ENCODE measurements at places on chromosomes 4 and X.

DNA sequence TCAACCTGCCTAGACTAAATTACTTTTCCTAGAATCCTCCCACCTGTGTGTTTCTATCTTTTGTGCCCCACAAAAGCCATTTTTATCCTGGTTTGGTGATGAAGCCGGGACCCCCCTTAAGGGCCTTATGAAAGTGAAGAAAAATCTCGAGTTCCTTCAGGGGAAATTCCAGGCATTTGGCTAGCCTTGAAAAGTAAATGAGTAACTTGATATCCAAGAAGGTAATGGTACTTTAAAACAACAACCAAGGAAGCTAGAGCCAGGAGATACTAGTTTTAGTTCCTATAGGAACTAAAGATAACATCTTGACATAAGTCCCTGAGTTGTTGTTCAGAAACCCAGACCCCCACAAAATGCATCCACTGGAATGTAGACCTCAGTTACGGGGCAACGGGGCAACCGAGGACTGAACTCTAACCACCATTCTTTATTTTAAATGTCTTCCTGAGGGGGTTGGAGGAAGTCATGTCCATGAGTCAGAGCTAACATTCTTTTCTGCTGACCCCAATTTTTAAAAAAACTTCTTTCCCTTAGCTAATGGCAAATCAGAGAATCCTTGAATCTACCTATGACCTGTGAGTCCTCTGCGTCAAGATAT is 73.9 kb downstream of the VCX3A start:
- DNase-seq, result no peak

DNA sequence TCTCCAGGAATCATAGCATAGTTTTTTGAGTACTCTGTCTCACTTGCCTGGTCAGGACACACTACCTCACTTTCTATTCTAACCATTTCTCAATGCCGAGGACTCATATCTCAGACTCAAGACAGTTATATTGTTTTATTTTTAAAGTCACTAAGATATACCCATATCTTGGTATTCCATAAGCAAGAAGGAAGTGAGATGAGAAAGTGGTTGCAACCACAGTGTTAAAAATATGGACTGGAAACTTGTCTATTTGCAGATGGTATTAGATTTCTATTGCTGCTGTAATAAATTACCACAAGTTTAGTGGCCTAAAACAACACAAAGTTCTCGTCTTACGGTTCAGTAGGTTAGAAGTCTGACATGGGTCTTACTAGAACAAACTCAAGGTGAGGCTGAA is 344.8 kb upstream of the MAGEB2 start:
- no peak for DNase-seq

DNA sequence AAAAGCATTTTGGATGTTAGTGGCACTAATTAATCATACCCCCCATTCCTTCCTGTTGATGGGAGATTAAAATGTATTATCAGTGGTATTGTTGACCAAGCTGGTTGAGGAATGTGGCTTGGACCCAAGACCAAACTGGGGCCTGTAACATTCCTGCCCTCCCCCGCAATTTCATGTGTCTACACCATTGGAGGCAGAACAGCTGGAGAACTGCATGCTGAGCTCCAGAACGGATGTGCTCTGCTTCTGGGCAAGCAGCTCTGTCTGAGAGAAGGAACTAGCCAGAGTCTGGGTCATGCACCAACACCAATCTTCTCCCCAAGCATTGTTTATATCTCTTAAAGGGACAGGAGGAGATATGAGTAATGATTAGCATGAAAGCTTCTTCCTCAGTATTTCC is 185.5 kb downstream of the CEP135 start:
- no peak for DNase-seq

GRCh38 chrX:33725535-33726210 is 406.4 kb downstream of the FAM47A start:
- DNase-seq, result no peak

GRCh38 chr4:149056615-149057014 is 614.4 kb upstream of the NR3C2 start:
- no peak for DNase-seq

- no peak for DNase-seq
Measured at GRCh38 chr4:153622778-153623240, 61.3 kb upstream of the TLR2 start.

DNA sequence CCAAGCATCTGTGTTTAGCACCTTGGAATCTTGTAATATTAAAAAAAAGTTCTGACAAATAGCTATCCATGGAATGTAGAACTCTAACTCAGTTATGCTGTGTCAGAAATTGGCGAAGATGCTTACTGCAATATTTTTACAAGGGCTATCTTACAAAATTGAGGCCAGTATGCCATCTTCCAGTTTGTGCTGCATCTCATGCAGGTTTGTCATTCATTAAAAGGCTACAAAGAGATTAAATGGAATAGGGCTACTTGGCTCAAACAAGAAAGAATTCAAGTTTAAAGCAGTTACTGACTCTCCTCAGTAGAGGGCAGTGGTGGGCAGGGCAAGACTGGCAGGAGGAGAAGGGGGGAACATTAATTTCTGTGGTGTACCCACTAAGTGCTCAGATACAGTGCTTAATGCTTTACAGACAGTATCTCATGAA is 66.5 kb downstream of the SHROOM4 start:
- no peak for DNase-seq

GRCh38 chr4:37687681-37688080 is 1.5 kb upstream of the RELL1 start:
- peak; percentile 13 for DNase-seq

DNA sequence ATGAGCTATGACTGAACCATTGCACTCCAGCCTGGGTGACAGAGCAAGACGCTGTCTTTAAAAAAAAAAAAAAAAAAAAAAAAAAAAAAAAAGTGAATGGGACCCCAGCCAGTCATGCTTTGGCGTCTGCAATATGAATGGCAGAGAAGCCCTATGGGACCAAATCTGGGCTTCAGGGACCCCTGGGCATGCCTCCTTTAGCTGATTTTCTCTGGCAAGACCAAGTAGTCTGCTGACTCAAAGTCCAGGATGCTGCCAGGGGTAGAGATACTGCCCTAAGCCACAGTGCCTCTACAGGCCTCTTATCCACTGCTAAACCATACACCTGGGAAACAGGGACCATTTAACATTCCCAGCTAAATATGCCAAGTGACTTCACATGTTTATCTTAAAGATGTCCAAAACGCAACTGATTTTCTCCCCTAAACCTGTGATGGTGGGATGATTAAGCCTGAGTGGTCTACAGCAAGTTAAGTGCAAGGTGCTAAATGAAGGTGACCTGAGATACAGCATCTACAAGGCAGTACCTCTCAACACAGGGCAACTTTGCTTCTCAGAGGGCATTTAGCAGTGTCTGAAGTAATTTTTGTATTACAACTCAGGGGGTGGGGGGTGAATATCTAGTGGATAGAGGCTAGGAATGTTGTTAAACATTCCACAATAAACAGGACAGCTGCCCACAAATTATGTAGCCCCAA is 5.8 kb downstream of the RPS4X start:
- no peak for DNase-seq

DNA sequence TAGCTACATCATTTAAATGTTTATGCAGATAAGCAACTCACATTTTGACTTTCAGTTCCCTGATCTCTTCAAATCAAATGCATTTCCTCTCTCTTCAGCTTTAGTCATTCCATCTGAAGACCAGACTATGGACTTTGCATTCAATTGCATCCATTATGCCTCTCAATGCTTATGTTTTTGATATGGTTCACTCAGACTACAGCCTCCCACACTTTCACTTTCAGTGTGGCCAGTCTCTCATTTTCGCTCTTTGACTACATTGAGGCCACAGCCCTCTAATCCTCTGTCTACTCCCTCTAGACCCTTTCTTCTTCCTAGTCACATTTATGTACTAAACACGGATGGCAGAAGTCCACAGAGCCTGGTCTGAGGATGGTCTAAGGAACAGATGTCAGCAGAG is 24.5 kb upstream of the VEGFC start:
- no peak for DNase-seq

DNA sequence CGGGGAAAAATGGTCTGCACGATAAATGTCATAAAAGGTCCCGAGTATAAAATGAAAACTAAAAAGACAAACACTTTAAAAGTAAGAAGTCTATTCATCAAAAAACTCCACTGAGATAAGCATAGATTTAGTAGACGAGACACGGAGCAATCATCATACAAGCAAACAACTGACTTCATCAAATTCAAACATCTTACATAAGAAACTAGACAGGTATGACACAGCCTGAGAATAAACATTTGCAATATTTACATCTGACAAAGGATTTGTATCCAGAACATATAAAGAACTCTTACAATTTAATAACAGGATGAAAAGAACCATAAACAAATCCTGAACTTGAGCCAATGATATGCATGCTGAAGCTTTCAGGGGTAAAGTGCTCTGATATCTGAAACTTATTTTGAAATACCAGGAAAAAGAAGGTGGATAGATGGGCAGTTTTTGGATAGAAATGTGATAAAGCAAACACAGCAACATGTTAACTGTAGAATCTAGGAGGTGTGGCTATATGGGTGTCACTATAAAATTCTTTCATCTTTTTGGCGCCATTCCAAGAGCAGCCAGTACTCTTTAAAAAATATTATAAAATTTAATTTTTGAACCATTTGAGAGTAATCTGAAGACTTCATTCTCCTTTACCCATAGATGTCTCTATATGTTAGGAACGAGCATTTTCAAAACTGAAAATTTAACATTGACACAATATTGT is 12.0 kb downstream of the MPP1 start:
- DNase-seq, result no peak

DNA sequence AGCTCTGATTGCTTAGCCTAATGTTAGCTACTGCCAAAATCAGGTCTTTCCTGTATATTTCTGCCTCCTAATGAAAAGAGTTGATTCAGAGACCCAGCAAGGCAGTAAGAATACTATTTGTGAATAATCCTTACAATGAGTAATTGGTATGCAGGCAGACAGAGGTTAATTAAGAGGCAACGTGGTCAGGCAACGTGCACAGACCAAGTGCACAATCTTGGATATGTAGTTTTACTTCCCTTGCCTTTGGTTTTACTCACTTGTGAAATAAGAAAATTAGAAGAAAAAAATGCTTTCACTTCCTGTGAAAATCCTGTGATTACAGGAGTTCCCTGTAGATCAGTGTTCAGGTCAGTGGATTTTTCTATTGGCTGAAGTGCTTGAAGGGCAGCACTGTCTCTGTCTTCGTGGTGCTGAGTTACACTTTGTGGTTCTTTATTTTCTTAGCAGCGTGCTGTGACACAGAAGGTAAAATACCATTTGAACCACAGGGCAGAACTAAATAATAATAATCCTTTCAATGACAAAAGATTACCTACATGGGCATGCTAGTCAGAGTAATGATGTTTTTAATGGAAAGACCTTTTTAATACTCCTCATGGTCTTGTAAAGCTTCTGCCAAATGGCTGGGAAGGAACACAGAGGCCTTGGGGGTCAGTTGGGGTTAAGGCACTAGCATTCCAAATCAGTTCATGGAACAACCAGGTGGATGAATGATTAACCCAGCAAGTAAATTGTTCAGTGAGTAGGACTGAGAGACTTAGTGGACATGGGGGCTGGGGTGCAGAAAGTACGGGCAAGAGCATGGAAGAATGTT is 430.9 kb downstream of the MAPK10 start:
- no peak for DNase-seq

- no peak for DNase-seq
Measured at GRCh38 chr4:8672486-8672885, 79.9 kb downstream of the CPZ start.

DNA sequence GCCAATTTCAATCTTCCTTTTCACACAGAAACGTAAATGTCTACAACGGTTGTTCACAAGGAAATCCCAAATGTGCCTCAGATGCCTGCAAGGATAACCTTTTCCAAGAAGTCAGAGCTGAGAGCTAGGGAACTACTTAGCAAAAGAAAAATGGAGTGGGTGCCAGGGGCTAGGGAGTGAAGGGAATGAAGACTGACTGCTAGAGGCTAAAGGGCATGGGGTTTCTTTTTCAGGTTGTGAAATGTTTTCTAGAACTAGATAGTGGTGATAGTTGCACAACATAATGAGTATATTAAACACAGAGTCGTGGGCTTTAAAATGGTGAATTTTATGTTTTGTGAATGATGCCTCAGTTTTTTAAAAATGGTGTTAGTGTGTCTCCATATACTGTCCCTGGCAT is 53.4 kb downstream of the CD99L2 start:
- no peak for DNase-seq

- DNase-seq, result no peak
Measured at GRCh38 chr4:67634741-67635140, 66.2 kb downstream of the UBA6 start.

GRCh38 chr4:78939667-78940008 is 400 bp upstream of the PAQR3 start:
- no peak for DNase-seq

DNA sequence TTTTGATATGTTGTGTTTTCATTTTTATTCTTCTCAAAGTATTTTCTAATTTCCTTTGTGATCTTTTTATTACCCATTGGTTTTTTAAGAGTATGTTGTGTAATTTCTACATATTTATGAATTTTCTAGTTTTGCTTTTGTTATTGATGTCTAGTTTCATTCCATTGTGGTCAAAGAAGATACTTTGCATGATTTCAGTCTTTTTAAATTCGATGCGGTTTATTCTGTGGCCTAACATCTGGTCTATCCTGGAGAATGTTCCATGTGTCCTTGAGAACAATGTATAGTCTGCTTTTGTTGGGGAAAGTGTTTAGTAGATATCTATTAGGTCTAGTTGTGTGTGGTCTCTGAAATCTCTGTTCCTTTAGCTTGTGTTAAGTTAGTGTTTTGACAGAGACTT is 46.2 kb downstream of the PPEF1 start:
- DNase-seq, result no peak

- DNase-seq, result peak; percentile 62
Measured at GRCh38 chr4:5874811-5875449, 18.0 kb downstream of the CRMP1 start.

DNA sequence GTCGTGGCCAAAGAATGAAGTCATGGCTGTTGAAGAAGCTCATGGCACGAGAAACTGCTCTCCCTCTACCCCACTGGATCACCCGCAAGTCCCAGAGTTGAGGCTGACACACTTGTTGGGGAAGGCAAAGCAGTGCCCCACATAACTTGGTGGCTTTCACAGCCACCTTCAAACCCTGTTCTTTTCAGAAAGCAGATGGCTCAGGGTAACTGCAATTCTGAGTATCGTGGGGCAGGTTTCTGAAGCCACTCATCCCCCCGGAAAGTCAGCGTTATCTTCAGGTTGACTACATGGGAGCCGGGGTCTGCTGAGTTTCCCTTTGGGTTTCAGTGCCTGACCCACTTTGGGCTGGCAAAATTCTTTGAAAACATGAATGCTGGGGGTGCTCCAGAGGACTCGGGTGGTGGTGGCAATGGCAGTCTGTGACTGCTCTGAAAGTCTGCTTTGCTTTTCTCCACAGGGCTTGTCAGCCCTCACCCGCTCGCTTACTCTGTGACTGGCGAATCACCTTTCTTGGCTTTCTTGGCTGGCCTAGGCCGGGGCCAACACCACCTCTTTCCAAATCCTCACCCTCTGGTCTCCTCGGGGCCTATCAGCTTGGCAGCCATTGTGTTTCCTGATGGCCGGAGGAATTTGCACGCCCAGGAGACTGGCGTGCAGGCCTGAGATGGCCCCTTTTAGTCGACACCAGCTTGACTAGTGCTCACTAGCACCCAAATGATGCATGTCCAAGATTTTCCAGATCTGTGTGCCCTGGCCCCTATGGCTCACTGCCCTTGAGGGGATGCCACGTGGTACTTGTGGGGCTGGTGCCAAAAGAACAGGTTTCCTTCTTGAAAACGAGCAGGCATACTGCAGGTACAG is 7.3 kb downstream of the PPP1R3F start:
- no peak for DNase-seq
